RPMI7951 (cell line): ENCODE measurements at places on chromosomes 1 and 21.

GRCh38 chr1:5369223-5369622, 623.0 kb downstream of the NPHP4 start:
- no peak for DNase-seq

GRCh38 chr1:163697137-163697536, 375.4 kb downstream of the NUF2 start:
- DNase-seq, result no peak

DNA sequence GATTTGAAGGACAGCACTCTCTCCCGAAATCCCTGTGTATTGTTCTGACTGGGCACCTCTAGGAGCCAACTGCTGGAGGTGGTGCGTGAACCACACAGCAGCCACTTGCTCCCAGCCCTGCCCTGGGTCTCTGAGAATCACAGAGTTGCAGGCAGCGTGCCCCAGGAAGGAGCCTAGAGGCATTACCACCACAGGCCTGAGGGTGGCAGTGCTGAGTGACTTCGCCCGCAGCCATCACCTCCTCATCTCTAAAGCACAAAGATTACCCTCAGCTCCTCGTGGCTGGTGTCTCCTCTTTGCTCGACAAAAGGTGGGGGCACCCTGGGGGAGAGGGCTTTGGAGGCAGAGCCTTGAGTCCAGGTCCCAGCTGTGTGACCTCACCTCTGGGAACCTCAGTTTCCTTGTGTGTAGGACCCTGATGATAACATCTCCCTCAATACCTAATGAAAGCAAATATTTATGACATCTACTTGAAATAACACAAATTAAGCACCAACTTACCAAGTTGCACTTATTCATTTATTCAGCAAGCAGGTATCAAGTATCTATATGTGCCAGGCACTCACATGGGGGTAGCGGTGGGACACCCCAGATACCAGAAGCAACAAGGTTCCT, 86.3 kb downstream of the VWA5B1 start:
- peak; percentile 38 for DNase-seq

DNA sequence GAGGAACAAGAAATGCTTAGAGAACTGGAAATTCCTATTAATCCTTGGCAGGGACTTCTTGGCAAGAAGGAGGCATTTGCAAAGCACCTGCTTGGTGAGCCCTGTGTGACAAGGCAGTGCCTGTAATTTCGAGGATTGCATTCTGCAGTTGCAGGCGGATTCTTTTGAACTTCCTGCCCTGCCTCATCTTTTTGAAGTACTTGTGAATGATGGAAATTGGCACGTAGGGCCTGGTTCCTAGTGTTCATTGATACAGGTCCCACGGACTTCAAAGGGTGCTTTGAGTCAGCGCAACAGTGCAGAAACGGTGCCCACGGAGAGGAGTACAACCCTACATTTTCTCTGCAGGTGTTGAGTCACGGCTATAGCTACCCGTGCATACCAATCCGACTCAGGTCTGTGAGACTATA, 6.4 kb downstream of the HUNK start:
- DNase-seq, result no peak

GRCh38 chr1:145978854-145979745, 14.6 kb downstream of the POLR3GL start:
- DNase-seq, result peak; percentile 100

DNA sequence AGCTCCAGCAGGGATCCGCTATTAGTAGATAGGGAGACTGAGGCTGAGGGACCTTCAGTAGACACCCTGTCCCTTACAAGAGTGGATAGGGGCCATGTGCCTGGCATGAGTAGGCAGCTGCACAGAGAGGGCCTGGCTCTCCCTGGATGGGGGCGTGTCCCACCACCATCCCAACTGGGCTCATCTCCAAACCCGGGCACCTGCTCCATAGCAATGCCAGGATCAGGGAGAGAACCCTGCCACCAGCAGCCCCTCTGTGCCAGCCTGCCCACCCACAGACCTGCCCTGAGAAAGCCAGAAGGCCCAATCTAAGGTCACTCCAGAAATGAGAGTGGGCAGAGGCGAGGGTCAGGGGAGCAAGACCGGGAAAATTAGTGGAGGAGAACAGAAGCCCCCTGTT, 121.3 kb downstream of the GRIK3 start:
- no peak for DNase-seq

DNA sequence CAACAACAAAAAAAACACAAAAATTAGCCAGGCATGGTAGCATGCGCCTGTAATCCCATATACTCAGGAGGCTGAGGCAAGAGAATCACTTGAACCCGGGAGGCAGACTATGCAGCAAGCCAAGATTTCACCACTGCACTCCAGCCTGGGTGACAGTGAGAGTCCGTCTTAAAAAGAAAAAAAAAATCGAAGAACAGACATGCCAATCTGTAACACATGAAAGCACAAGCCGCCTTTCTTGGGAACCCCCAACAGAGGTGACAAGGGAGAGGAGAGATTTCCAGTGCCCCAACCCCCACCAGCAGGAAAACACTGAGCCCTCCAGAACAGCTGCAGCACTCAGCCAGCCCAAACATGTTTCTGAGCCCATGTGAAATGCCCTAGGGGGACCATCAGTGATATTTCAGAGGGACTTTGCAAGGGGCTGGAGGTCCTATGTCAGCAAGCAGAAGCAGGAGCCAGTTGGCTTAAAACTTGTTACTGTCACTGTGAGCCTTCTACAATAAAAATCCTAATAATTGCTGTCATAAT, 14.2 kb upstream of the EFNA1 start:
- no peak for DNase-seq

DNA sequence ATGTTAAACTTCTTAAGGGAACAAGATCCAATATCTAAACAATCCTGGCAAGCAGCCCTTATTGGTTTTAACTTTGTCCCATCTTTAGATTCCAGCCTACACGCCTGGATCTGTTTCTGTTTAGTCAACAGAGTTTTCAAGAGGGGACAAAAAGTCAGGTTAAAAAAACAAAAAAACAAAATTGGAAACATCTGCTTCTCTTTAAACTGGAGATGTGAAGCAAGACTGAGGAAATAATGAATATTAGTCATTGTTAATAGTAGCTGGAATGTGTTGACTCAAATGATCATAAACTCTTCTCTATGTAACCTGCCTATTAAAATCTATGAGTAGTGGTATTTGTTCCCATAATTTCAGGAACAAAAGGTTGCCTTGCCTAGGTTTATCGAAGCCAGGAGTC, 55.0 kb downstream of the NID1 start:
- peak; percentile 57 for DNase-seq

DNA sequence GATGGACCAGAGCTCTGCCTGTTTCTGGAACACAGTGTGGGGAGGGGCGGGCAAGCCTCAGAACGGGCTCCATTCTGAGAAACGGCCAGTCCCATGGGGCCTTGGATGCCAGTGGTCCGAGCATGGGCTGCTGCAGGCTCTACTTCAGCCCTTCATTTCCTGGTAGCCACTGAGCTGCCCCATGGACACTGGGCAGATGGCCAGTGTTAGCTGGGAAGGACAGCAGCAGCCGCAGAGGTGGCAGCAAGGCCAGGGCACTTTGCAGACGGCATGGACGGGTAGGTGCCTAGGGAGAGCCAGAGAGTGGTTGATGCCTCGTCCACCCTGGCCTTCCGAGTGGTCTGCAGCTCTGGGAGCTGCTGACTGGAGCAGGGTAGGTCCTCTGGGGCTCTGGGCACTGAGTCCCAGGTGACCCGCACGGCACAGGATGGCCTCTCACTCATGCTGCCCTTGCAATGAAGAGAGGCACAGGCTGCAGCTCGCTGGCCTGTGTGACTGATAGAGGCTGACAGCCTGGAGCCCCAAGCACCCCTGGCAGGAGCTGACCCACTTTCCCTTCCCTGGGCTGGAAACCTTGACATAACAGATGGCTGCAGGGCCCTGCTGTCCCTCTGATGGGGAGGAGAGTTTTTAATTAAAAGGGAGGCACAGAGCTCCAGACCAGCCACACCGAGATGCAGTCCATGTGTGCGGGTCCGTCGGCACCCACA, 87.7 kb upstream of the COL6A1 start:
- DNase-seq, result no peak

GRCh38 chr1:111768023-111768422, 12.3 kb downstream of the DDX20 start:
- DNase-seq, result no peak

DNA sequence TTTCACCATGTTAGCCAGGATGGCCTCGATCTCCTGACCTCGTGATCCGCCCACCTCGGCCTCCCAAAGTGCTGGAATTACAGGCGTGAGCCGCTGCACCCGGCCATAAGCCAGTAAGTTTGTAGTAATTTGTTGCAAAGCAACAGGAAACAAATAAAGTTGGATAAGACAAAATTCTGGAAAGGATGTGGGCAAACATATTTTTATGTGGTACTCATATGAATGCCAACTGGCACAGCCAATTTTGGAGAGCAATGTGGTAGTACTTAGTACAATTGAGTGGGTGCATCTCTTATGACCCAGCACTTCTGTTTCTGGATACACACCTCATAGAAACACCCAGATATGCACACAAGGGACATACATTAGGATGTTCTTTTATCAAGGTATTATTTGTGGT, 8.4 kb upstream of the IL12RB2 start:
- no peak for DNase-seq

DNA sequence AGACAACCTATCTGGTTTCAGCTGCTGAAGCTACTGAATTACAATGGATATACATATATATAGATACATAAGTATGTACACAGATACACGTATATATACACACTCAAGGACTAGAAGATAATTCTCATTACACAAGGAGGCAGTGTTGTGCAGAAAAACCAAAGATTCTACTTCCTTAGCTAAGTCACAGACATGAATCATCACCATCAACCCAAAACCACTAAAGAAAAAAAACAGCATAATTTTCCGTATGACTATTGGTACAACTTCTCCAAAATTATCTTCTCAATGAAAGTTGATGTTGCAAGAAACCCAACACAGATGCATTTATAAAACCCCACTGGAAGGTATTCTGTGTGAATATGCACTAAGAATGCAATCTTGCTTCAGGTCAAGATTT, 36.8 kb upstream of the RPF1 start:
- peak; percentile 86 for DNase-seq

- DNase-seq, result no peak
Measured at GRCh38 chr1:50369830-50370229, 53.4 kb downstream of the DMRTA2 start.

DNA sequence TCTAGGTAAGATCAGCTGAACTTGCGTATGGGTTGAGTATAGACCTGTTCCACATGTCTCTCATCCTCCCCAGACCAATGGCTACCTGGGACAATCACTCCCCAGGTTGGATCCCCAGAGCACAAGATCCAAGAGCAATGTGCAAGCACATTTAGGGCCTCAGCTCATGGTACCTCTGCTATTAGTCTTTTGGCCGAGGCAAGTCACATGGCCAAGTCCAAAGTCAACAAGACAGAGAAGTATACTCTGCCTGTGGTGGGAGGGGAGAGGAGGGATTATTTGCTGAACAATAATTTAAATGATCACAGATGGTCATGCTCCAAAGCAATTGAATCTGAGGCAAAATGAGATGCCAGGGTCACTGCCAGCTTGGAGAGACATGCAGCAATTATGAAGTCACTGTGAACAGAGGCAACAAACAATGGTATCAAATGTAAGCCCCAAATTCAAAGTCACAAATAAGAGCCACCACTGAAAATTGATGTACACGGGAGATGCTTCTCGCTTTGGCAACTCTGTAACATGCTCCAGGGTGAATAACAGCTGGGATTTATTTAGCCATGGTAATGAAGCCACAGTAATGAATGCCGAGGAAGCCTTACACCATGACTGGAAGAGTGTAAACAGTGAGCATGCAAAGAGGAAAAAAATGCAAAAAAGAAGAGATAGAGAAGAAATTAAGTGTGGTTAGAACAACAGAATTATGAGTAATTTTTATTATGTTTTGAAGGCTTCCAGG, 149.1 kb downstream of the ZNF281 start:
- peak; percentile 32 for DNase-seq

GRCh38 chr1:68600049-68600661, 103.3 kb upstream of the DEPDC1 start:
- no peak for DNase-seq

DNA sequence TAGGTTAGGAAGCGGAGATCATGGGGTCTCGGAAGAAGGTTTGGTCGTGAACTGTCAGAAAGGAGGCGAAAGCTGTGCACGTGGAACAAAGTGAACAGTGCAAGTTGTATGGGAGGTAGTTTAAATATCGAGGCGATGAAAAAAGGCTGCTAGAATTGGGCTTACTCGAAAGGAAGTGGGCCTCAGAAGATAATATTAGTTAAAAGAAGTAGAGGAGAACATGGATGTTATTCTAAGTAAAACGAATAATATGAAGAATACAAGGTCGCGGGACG, 571 bp downstream of the WDR3 start:
- no peak for DNase-seq

DNA sequence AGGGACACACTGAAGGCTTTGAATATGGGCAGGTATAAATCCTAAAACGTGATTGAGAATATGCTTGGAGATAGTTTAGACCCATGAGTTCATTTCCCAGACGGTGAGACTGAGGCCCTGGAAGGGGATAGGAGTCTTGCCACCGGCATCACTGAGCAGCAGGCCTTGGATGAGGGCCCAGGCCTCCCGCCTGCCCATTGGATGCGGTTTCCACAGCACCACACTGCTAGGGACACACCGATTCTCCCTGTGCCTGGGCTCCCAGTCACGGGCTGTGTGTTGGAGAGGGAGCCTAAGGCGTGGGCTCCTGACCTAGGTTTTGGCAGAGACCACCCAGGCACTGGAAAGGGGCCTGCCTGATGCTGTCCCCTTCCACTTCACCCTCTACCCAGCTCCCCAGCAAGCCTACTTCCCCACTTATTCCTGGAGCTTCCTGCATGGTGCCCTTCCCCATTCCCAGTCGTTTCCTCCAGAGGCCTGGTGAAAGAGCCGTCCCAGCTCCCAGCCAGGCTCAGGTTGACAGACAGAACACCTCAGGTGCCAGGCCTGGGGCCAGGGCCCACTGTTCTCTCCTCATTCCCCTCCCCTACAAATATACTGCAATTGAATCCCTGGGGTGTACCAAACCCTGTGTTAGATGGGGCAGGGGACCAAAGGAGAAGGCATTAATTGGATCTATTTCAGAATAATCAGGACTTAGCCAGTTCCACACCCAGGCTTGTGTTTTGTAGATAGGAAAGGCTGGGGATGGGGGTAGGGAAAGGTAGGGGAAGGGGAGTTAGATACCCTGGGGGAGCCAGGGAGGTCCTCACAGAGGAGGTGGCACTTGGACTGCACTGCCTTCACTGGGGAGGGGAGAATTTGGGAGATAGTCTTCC, 3.4 kb downstream of the FOXO6 start:
- no peak for DNase-seq

DNA sequence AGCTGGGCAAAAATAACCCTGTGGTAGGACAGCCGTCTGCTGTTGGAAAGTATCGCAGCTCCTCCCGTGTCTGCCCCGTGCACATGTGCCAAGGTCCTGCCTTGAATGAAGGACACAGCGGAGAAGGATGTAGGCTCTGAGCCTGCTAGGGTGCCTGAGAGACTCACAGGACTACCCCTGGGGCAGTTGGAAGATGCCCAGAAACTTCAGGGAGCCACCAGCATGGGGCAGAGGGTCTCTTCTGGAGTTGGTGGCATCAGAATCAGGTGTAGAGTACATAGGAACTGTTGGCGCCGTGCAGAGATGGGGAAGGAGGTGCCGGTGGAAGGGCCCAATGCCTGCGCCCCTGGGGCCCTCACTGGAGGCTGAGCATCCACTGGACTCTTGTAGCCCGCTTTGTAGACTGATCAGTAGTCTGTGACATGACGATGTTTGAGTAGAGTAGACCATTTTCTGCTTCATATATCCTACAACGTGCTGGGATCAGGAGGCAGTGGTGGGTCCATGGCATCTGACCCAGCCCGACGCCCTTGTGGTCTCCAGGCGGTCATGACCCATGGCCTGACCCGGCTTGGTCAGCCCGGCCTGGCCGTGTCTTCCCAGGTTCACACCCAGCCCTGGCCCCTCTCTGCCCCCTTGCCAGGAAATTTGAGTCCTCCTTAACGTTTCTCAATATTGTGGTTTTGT, 5.3 kb upstream of the C1orf174 start:
- DNase-seq, result no peak

GRCh38 chr1:28148880-28149195, 27.7 kb downstream of the PTAFR start:
- DNase-seq, result no peak
